Stimulated activated CD4-positive, alpha-beta T cell treated with anti-CD3 and anti-CD28 coated beads, Interleukin-1b, Interleukin-23, amount 100 ng/mL, for 4 hours (primary cell): ENCODE measurements at places on chromosomes 6 and 20.

DNA sequence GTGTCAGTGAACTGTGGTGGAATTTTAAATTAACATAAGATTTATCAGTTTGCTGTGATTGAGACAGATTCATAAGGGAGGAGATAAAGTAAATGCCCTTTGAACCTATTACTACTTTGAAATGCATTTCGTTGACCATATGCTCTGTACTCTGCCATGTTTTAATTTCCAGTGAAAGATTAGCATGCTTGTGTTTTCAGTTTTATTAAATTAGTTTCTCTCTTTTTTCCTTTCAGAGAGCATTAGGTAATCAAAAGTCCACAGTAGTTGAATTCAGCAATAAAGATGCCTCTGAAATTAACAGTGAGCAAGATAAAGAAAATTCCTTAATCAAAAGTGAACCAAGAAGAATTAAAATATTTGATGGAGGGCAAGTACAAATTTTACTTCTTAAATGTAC, 117.4 kb downstream of the HIVEP1 start:
- DNase-seq, result no peak

- no peak for DNase-seq
These were observed 29.0 kb downstream of the SPTLC3 start for GRCh38 chr20:13037727-13038126.

DNA sequence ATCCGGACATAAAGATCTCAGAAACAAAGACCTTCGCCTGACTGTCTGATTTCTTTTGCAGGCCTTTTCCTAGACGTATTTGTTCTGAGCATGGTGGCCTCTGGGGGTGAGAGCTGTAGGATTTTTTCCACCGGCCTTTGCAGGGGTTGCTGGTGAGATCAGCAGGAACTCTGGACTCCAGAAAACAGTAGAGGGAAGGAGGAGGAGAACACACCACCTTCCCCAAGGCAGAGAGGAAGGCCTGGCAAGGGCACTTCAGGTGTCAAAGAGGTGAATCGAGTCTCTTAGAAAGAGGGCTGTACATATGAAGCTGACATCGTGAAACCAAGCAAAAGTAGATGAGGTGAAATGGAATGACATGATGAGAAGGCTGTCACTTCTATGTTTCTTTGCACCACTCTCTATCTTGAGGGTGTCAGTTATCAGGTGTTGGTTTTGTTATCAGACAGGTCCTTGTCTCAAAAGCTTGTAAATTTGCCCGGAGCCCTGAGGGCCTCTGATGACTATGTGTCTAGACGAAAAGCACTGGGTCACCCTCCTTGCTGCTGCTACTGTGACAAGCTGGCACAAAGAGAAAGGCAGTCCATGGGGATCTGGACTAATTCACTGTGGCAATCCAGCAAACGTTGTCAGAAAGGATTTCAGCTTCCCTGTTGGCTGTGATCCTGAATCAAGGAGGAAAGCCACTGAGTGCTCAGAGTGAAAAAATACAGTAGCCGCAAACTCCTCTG, 91.3 kb upstream of the MAP3K7 start:
- no peak for DNase-seq

- DNase-seq, result no peak
These were observed 32.8 kb downstream of the FAM83B start for GRCh38 chr6:54879188-54879985.

DNA sequence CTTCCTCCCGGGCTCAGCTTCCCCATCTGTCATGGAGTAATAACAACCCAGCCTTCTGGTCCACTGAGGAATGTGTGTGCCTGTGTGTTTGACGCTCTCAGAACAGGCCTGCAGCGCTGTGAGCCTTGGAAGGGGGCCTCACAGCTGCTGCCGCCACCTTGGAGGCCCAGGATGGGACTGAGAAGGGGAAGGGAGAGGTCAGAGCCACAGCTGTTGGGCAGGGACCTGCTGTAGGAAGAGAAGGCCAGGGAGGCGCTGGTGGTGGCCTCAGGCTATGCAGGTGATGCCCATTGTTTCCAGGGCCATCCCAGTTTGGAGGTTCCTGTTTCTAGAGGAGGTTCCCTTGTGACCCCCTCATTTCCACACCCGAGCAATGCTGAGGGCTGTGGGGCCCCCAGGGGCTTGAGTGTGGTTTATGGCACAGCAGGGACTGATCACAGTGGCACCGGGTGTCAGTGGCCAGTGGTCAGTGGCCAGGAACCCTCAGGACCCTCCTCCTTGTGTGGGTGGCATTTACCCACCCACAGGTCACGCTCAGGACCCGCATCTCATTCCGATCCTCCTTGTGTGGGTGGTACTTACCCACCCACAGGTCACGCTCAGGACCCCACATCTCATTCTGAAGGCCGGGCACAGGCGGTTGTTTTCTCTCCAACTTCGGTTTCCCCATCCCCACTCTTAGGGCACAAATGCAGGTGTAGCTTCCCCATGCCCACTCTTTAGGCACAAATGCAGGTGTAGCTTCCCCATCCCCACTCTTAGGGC, 14.0 kb downstream of the TPD52L2 start:
- DNase-seq, result no peak

GRCh38 chr6:151181706-151182363, 57.9 kb upstream of the AKAP12 start:
- no peak for DNase-seq

DNA sequence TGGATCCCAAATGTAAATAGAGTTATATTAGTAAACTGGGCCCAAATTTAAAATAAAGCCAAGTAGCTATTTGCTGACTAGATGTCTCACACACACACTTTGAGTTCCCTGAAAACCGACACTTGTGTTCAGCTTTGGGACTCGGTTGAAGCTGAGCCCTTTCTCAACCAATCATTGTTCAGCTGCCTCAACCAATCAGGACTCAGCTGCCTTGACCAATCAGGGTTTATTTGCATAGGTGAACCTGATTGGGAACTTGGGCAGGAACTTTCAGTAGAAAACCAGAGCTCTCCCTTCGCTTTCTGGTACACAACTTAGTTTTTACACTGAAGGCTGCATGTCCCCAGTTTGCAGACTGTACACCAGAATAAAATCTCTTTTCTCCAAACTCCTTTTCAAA, 301.7 kb downstream of the FOXA2 start:
- DNase-seq, result no peak

DNA sequence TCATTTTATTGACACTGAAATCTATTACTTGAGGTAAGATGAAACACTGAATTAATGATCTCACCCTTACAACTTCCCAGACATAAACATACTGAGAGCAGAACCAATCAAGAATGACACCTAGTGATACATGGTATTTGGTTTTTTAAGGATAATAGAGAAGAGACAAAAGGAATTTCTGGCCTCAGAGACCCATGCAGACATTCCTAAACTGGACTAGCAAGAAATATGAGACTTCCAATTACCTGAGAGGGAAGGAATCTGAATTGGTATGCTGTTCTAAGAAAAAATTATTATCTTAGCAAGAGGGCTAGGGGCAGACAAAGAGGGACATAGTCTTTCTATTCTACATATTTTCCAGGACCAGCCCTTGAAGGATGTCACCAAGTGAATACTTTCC, 141.1 kb downstream of the BMP5 start:
- no peak for DNase-seq

DNA sequence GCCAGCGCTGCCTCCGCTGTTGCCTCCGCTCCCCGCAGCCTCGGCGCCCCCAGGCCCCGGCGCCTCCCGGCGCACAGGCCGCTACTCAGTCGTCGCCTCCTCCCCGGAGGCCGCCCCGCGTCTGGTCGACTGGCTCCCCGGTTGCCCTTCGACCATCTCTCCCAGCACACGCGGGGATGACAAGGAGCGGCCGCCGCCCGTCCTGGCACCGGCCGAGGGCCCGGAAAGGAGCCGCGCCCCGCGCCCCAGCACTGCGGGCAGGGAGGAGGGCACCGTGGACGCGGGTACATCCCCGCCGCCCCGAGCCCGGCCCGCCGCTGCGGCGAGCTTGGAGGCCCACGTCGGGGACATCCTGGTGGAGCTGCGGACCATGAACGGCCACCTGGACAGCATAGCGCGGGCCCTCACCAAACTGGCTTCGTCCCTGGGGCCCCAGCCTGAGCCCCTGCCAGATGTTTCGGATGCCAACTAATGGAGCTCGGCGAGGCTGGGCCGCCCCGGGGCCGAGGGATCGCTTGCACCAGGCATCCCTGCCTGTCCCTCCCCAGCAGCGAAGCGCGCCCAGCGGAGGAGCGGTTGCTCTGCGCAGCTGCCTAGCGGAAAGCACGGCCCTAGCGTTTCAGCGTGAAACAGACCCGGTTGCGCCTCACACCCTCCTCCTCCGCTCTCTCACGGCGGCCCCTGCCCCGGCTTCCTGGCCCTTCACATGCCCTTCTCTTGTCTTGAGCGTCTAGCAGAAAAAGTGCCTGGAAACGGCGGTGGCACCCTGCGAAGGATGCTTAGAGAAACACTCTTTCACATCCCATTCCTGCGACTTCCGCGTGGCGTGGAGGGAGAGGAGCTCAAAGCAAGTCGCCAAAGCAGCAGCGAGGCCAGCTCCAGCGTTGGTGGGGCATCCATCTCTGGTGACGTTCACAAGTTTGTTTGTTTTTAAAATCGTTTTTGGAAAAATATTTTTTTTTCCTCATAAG, 285.8 kb upstream of the SUPT3H start:
- peak; percentile 21 for DNase-seq

DNA sequence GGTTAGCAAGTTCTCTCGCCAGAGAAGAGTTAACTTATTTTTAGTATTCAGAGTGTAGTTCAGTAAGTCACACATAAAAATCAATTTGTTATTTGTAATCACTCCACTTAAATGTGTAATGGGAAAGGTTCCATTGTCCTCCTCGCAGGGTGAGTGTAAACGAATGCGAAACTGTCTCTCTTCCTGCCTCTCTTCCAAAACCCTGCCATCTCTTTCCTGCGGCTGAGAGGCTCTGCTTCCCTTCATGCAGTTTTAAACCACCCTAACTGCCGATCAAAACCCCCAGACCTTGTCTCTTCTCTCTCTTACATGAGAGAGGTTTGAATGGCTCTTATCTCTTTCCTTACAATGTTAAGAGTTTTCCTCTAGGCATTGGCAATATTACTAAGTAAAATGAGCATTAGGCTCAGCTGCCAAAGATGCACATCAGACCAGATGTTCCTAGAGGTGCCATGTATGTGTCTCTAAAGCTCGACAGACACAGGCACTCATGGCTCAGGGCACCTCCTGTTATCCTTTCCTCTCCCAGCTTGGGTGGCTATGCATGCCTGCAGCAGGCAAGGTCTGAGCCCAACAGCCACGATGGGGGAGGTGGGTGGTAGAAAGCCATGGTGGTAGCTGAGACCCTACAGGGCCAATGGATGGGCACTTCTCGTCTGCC, 91.2 kb downstream of the JARID2 start:
- DNase-seq, result no peak

GRCh38 chr6:8953310-8953709, 518.0 kb upstream of the SLC35B3 start:
- no peak for DNase-seq

DNA sequence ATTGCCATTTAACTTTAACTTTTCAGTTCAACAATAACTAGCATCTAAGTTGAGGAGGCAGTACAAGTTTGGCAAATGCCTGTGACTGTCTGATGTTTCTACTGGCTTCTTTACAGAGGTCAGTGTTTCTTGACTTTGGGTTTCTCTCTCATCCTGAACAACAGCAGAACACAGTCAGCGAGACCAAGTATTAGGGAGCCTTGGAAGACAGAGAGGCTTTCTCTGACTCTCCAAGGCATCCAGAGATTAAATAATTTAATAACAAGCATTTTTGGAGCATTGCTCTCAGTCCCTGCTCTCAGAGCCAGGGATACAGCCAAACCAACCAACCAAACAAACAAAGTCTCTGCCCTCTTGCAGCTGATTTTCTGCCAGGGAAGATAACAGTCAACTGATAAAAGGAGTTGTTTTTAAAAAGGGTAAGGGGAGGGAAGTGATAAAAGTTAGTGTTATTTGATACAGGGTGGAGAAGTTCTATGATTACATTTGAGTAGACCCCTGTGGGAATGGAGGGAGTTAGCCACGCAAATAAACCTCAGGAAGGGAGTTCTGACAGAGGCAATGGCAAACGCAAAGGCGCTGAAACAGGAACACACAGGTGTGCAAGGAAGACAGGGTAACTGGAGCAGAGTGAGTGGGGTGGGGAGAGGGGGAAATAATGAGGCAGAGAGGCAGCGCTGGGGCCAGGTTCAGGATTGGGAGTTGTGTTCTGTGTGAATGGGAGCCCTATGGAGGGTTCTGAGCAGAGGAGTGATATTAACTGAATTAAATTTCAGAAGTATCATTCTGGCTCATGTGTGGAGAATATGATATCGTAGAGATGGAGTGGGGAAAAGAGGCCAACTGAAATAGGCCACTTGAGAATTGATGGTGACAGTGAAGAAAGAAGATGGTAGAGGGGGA, 55.2 kb downstream of the SEL1L2 start:
- DNase-seq, result no peak

DNA sequence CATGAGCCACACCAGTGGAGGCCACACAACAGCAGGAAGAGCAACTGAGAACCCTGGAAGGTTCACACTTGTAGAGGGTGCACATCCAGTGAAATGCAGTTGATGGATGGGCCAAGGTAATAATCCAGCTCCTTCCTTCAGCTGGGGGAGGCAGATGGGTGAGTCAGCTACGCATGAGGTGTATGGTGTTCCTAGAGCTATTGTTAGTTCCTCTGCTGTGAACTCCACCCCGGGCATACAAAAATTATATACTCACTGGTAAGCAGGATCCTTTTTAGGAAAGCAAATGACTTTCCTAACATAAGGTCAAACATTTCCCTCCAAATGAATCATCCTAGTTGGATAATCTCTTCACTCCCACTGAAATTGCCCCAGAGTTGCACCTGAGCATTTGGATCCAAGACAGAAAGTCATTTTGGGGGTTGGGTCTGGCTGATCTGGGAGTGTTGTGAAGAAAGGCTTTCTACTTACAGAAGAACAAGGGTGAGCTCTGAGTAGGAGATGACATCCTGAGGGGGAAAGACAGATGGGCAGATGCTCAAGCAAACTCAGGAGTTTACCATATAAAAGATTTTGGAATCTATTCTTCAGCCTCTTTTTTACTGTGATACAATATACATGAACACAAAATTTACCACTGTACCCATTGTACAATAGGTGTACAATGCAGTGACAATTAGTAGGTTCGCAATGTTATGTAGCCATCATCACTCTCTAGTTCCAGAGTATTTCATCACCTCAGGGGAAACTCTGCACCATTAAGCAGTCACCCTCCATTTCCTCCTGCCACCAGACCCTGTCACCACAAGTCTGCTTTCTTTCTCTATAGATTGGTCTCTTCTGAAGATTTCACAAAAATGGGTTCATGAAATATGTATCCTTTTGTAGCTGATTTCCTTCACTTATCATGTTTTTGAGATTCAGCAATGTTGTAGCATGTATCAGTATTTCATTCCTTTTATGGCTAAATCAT, 11.1 kb downstream of the HLA-F start:
- DNase-seq, result no peak

GRCh38 chr20:58868795-58869194, 16.3 kb downstream of the GNAS start:
- DNase-seq, result no peak

GRCh38 chr20:17470973-17471372, 60.2 kb downstream of the BFSP1 start:
- no peak for DNase-seq

- no peak for DNase-seq
These were observed 72.7 kb upstream of the TCF21 start for GRCh38 chr6:133816171-133816570.

DNA sequence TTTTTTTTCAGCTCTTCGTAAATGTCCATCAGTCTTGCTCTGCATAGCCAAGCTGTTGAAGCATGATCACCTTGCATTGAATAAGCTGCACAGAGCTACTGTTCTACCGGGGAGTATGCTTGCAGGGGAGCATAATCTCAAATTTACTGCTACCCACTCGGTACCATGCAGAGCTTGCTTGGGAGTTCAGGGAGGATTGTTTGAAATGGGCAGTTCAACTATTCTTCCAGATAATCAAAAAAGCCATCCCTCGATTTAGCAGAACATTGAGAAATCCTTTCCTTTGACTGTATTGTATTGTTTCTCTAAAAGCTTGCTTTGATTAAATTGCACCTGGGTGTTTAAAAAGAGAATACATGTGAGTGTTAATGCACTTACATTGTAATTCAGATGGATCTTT, 332.6 kb downstream of the UTRN start:
- no peak for DNase-seq
